NCI-H2081 (cell line): ENCODE measurements at places on chromosomes 1 and 21.

GRCh38 chr21:42775123-42775522, 104.2 kb downstream of the WDR4 start:
- no peak for DNase-seq

- DNase-seq, result peak; percentile 39
Observed at GRCh38 chr1:57826535-57826934, 402.7 kb upstream of the DAB1 start.

- DNase-seq, result no peak
Observed at GRCh38 chr1:101451888-101452287, 215.1 kb downstream of the S1PR1 start.

DNA sequence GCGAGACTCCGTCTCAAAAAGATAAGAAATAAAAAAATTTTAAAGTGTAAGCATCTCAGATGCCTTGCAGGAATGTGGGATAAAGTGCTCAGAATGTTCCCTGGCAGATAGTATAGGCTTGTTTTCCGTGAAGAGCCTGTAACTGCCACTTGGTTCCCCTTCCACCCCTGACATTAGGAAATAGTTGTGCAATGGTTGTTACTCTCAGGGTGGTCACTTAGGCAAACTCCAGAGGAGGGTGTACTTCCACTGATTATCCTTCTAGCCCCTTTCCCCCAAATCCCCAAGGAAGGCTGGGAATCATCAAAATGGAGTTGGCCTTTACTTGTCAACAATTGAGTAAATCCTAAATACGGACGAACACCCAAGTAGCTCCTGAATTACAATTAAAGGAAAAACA, 10.4 kb downstream of the RPL11 start:
- no peak for DNase-seq

- DNase-seq, result no peak
Observed at GRCh38 chr1:229786974-229787610, 161.0 kb downstream of the URB2 start.
